A549 (cell line): ENCODE measurements at places on chromosomes 12 and 14.
A peak's percentile ranks its signal among the peaks of the same experiment; 100 is the strongest.

GRCh38 chr12:44526655-44527182 lies 349.4 kb downstream of the NELL2 start:
- no peak for DNase-seq

DNA sequence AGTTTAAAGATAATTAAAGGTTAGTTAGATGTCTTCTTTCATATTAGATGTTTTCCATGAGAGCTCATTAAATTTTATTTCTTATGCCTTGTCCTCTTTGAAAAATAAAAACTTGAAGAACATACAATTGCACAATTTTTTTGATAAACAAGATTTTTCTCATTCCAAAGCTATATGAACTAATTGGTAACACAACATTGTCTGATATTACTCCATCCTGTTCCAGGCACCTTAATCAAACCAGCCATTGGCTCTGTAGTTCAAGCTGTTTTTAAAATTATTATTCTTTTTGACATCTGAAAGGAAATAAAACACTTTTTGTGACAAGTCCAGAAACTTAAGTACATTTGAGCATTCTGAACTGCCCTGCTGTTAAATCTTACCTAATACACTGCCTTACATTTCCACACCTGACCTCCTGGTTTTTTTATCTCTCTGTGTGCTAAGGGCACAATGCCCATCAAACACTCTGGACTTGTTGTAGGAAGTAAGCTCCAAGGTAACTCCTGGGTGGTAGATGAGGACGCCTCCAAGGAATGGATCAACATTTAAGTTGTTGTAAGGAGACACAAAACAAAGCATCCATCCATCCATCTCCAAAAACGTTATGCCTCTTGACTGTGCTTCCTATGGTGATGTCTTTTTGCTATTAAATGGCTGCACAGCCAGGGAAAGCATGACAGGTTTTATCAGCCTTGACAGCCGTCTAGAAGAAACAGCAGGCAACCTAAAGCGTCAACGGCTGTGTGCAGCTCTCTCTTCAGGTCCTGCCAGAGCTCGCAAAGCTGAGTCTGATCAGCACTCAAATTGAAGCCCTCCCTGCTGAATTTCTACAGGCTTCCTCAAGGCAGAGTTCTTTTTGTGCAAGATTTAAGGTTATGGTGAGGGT lies 449.9 kb upstream of the FLRT2 start:
- no peak for DNase-seq

- DNase-seq: no peak
These were observed 939.5 kb downstream of the SLC16A7 start for GRCh38 chr12:60535363-60535762.

DNA sequence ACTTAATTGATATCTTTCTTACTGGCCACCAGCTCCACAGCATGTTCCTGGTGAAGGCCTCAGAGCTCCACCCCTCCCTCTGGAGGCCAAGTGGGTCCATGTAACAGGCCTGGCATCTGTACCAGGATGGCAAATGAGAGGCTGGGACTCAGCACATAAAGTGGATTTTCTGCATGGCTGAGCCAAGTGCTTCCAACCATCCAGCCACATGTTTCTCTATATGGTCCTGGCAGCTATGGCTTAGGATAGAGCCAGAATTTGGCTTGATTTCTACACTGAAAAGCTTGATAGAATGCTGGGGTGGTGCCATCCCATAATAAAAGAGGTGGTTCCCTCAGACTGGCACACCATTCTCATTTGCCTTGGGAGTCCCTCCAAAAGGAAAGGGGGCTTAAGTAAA lies 94.1 kb downstream of the PAX9 start:
- DNase-seq: no peak

GRCh38 chr12:108066583-108067577 lies 62.2 kb upstream of the WSCD2 start:
- DNase-seq: peak; percentile 29

GRCh38 chr14:60064491-60065072 lies 27.1 kb upstream of the PCNX4 start:
- DNase-seq: peak; percentile 3

- DNase-seq: no peak
These were observed 78.1 kb downstream of the ABCD2 start for GRCh38 chr12:39541471-39541870.
